ENCODE measurements at places on chromosomes 13 and 19. TPM values are rescaled to one million over a fixed set of nuclear protein-coding genes. Genes with fewer than 3 reads are reported as not detected.

DNA sequence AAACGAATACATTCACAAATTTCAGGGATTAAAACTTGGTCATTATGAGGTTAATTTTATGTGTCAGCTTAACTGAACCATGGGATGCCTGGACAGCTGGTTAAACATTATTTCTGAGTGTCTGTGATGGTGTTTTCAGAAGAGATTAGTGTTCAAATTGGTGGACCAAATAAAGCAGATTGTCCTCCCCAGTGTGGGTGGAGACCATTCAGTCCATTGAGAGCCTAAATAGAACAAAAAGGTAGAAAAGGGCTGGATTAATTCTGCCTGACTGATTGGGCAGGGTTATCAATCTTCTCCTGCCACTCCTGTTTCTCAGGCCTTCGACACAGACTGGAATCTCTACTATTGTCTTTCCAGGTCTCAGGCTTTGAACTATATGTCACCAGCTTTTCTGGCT lies 203.8 kb upstream of the SLITRK6 start:
- H3K4me3 ChIP-seq: no peak overlapping the region
- H3K4me1 ChIP-seq: no peaks in the 10 kb centered on the region
- H3K27ac ChIP-seq: no peak overlapping the region
- no peaks in the 10 kb centered on the region for H3K36me3 ChIP-seq
- H3K27me3 ChIP-seq: no peaks in the 10 kb centered on the region

DNA sequence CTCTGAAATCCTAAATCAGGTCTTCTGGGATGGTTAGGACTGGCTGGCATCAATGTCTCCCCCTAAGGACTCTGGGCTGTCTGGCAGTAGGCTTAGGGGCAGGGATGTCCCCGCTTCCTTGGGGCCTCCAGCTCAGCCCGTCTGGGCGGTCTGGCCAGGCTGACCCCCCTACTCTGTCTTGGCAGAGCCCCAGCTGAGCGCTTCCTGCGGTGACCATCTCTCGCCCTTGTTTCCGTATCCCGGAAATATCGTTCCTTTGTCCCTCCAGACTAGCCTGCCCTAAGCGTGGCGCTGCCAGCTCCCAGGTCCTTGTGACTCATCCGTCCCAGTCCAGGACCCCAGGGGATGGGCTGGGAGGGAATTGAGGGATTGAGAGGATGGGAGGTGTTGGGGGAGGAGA lies 11.3 kb downstream of the GTPBP3 start:
- no peak overlapping the region for H3K4me3 ChIP-seq
- no peaks in the 10 kb centered on the region for H3K27me3 ChIP-seq
- no peaks in the 10 kb centered on the region for H3K36me3 ChIP-seq
- no peak overlapping the region for H3K27ac ChIP-seq
- peak; percentile 80 for DNase-seq

- no peak overlapping the region for H3K4me3 ChIP-seq
- H3K27ac ChIP-seq: no peak overlapping the region
- no peak for DNase-seq
- H3K4me1 ChIP-seq: peaks cover 8% of the 10 kb centered on the region
These were observed 11.6 kb upstream of the ZNF431 start for GRCh38 chr19:21130097-21130775.

PPAN gene
- 51.0 TPM for total RNA-seq

GRCh38 chr13:62653371-62653770 lies 1237.7 kb upstream of the PCDH20 start:
- no peak overlapping the region for H3K4me3 ChIP-seq
- H3K4me1 ChIP-seq: no peaks in the 10 kb centered on the region
- H3K27me3 ChIP-seq: no peaks in the 10 kb centered on the region
- no peak overlapping the region for H3K27ac ChIP-seq
- DNase-seq: no peak
- H3K36me3 ChIP-seq: no peaks in the 10 kb centered on the region

DNA sequence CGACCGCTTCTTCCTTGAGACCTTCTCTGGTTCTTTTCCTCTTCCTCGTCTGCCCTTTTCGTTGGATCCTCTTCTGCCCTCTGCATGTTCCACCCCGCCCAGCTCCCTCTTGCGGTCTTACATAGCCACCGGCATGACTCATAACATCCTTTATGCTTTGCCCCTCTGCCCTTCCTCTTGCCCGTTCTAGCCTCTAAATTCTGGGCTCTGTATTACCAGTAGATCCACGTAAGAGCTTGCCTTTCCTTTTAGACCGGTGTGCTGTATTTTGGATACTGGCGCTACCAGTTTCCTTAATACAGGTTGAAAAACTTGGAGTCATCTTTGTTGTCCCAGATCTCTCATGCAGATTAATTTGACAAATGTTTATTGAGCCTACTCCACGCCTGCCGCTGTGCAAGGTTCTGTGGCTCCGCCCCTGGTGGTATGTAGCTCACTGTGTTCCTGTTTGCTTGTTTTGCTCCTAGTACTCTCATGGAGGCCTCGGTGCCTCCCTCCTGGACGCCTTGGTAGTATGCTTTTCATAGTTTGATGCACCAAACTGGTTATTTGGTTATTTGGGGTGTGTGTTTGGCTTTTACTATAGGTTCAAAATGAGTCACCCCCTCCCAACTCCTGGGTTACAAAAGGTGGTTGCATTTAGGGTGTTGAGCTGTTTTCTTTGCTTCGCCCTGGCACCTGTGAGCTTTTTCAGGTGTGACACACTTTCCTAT lies 1.7 kb downstream of the GTF3A start:
- H3K27me3 ChIP-seq: no peaks in the 10 kb centered on the region
- DNase-seq: peak; percentile 81
- peaks cover 18% of the 10 kb centered on the region for H3K36me3 ChIP-seq
- H3K4me1 ChIP-seq: peaks cover 17% of the 10 kb centered on the region
- H3K27ac ChIP-seq: no peak overlapping the region

FUT1 gene
- 0.14 TPM for total RNA-seq

GRCh38 chr13:104936304-104936703 lies 1599.2 kb downstream of the EFNB2 start:
- no peak overlapping the region for H3K4me3 ChIP-seq
- no peaks in the 10 kb centered on the region for H3K27me3 ChIP-seq
- H3K27ac ChIP-seq: no peak overlapping the region
- DNase-seq: no peak

DNA sequence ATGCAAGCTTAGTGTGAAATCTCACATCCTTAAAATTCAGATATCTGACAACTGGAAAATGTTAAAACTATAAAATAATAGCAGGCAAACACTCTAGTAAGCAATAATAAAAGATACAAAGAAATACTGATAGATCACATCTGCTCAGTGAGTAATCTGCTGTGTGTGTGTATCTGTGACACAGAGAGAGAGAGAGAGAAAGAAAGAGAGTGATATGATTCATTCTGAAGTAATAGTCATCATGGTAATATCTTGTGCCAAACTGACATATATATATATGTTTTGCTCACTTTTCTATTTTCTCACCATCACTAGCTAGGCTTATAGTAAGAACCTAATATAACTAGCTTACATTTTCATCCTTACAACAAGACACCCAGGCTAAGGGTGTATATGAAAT lies 288.0 kb upstream of the SLITRK6 start:
- H3K27me3 ChIP-seq: no peaks in the 10 kb centered on the region
- no peaks in the 10 kb centered on the region for H3K36me3 ChIP-seq
- no peaks in the 10 kb centered on the region for H3K4me1 ChIP-seq

- no peak for DNase-seq
- no peaks in the 10 kb centered on the region for H3K36me3 ChIP-seq
- H3K4me1 ChIP-seq: no peaks in the 10 kb centered on the region
- H3K27ac ChIP-seq: no peak overlapping the region
These were observed 329.2 kb downstream of the SLC7A1 start for GRCh38 chr13:29266261-29266660.

ZNF433 gene
- total RNA-seq: 9.5 TPM

APOE gene
- total RNA-seq: 1,026 TPM

- peak; percentile 98 for DNase-seq
- H3K27ac ChIP-seq: no peak overlapping the region
- no peaks in the 10 kb centered on the region for H3K27me3 ChIP-seq
- H3K4me1 ChIP-seq: no peaks in the 10 kb centered on the region
- no peaks in the 10 kb centered on the region for H3K36me3 ChIP-seq
These were observed 33.6 kb downstream of the ZNF383 start for GRCh38 chr19:37251308-37252229.

- no peaks in the 10 kb centered on the region for H3K4me1 ChIP-seq
- peaks cover 13% of the 10 kb centered on the region for H3K27me3 ChIP-seq
- no peak for DNase-seq
- H3K4me3 ChIP-seq: no peak overlapping the region
These were observed 1.3 kb upstream of the CD177 start for GRCh38 chr19:43351998-43352746.

TNFAIP8L1 gene
- 2.2 TPM for total RNA-seq

MKNK2 gene
- total RNA-seq: 76.6 TPM

CCDC70 gene
- total RNA-seq: not detected

PSG1 gene
- not detected for total RNA-seq

GRCh38 chr13:48873587-48873986 lies 102.1 kb upstream of the FNDC3A start:
- H3K27me3 ChIP-seq: no peaks in the 10 kb centered on the region
- no peak overlapping the region for H3K27ac ChIP-seq
- H3K36me3 ChIP-seq: no peaks in the 10 kb centered on the region
- peak; percentile 23 for DNase-seq

FBXO17 gene
- total RNA-seq: 30.9 TPM

OR7D2 gene
- total RNA-seq: 0.15 TPM

GRCh38 chr19:3985643-3986259 lies 488 bp upstream of the EEF2 start:
- H3K4me3 ChIP-seq: peak overlapping the region; percentile 85
- H3K4me1 ChIP-seq: peaks cover 9% of the 10 kb centered on the region
- peaks cover 33% of the 10 kb centered on the region for H3K36me3 ChIP-seq
- no peak for DNase-seq
- no peaks in the 10 kb centered on the region for H3K27me3 ChIP-seq
- H3K27ac ChIP-seq: peak overlapping the region; percentile 61

GRCh38 chr13:46303742-46304385 lies 83.2 kb downstream of the RUBCNL start:
- H3K27me3 ChIP-seq: no peaks in the 10 kb centered on the region
- H3K4me3 ChIP-seq: no peak overlapping the region
- no peaks in the 10 kb centered on the region for H3K36me3 ChIP-seq
- DNase-seq: no peak

SHC2 gene
- 56.9 TPM for total RNA-seq

MEX3D gene
- total RNA-seq: 49.7 TPM

MRPS12 gene
- 48.0 TPM for total RNA-seq

DNA sequence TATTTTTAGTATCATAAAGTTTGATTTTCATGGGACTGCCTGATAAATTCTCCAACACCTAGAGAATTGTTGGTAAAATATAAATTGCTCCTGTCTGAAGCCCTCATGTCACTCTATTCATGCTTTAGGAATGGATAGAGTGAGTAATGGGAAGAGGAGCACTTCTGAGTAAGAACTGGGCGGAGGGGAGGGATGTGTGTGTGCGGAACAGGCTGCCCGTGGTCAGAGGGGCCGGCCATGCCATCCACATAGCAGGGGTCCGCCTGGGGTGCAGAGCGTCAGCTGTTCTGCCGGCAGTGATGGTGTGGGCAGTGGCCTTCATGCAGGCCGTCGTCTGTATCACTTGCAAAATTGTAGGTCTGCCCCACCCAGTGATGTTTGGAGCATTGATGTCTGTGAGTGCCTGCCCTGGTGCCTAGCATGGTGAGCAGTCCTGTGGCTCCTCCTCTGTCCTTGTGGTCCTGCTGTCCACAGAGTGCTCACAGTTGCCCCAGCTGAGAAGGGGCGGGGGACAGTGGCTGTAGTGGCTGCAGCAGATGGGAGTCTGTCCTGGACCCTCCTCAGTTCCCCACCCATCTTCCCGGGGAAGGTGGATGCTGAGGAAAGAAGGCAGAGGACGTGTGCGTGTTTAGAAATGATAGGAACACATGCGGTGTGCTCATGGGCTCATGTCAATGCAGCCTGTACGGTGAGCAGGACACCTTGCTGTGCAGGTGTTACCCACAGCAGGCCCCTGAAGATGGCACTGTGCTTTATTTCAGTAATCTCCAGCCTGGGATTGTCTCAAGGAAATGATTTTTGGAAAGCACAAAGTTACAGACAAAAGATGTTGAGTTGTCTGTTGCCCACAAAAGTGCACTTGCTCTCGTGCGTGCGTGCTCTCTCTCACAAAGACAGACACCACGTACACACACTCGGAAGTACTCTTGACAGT lies 49.4 kb upstream of the TEX29 start:
- peaks cover 20% of the 10 kb centered on the region for H3K36me3 ChIP-seq
- H3K4me3 ChIP-seq: no peak overlapping the region
- peaks cover 9% of the 10 kb centered on the region for H3K4me1 ChIP-seq
- no peaks in the 10 kb centered on the region for H3K27me3 ChIP-seq
- no peak for DNase-seq

NAPSA gene
- total RNA-seq: 3.5 TPM

- H3K27me3 ChIP-seq: no peaks in the 10 kb centered on the region
- peak; percentile 27 for DNase-seq
- H3K27ac ChIP-seq: peak overlapping the region; percentile 99
- H3K4me3 ChIP-seq: no peak overlapping the region
- H3K36me3 ChIP-seq: peaks cover 10% of the 10 kb centered on the region
These were observed 7.5 kb downstream of the ZNF610 start for GRCh38 chr19:52343548-52343947.

- H3K4me1 ChIP-seq: no peaks in the 10 kb centered on the region
- peak overlapping the region; percentile 22 for H3K27ac ChIP-seq
- H3K27me3 ChIP-seq: no peaks in the 10 kb centered on the region
These were observed 452.6 kb downstream of the DIAPH3 start for GRCh38 chr13:59710996-59711701.

DNA sequence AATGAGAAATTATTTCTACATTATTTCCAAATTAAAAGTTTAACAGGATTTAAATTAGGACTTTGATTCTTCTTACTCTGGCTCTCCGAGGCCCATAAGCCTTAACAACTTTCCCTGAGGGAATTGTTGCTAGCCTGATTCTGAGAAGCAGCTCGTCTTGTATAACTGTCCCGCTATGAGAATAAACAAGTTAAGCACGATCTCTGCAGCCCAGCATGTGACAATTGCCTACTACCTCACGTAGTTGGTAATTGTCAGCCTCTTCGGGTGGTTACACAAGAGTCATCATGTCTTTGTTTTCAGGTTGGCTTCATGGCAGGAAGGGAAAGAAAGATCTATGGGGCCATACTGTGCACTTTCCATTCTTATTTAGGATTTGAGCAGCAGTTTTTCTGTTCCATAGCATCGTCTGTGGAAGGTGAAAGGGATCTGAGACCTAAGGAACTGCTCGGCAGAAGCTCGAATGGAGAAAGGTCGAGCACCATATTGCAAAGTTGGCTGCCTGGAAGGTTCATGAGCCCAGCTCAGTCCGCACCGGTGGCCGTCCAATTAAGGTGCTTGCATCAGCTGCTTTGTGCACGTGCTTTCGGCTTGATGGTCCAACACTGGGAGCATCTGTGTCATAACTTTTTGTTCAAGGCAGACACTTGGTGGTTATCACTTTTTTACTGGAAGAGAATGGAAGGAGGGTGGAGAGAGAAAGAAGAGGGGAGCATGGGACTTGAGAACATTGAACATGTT lies 1.8 kb upstream of the STARD13 start:
- DNase-seq: no peak
- no peaks in the 10 kb centered on the region for H3K27me3 ChIP-seq
- peaks cover 17% of the 10 kb centered on the region for H3K4me1 ChIP-seq
- H3K36me3 ChIP-seq: no peaks in the 10 kb centered on the region
- no peak overlapping the region for H3K27ac ChIP-seq

TEX26 gene
- total RNA-seq: not detected
